ENCODE measurements at places on chromosomes 12 and 14. TPM values are rescaled to one million over a fixed set of nuclear protein-coding genes. Genes with fewer than 3 reads are reported as not detected.

The GLT8D2 gene
- polyA plus RNA-seq = 4.1 TPM

The CHURC1 gene
- 22.6 TPM for polyA plus RNA-seq

The DNAJC22 gene
- 4.0 TPM for polyA plus RNA-seq

The TSPAN19 gene
- polyA plus RNA-seq = 0.57 TPM

The GARIN6 gene
- polyA plus RNA-seq = not detected

The PHLDA1 gene
- polyA plus RNA-seq = 2.9 TPM

The OSBPL8 gene
- 7.0 TPM for polyA plus RNA-seq

- DNase-seq = no peak
Observed at GRCh38 chr14:66315098-66315497, 171.1 kb upstream of the CCDC196 start.

- no peak for DNase-seq
Observed at GRCh38 chr12:45584336-45584735, 145.2 kb upstream of the ARID2 start.

- DNase-seq = no peak
Observed at GRCh38 chr12:51216642-51217041, 1.2 kb downstream of the POU6F1 start.

DNA sequence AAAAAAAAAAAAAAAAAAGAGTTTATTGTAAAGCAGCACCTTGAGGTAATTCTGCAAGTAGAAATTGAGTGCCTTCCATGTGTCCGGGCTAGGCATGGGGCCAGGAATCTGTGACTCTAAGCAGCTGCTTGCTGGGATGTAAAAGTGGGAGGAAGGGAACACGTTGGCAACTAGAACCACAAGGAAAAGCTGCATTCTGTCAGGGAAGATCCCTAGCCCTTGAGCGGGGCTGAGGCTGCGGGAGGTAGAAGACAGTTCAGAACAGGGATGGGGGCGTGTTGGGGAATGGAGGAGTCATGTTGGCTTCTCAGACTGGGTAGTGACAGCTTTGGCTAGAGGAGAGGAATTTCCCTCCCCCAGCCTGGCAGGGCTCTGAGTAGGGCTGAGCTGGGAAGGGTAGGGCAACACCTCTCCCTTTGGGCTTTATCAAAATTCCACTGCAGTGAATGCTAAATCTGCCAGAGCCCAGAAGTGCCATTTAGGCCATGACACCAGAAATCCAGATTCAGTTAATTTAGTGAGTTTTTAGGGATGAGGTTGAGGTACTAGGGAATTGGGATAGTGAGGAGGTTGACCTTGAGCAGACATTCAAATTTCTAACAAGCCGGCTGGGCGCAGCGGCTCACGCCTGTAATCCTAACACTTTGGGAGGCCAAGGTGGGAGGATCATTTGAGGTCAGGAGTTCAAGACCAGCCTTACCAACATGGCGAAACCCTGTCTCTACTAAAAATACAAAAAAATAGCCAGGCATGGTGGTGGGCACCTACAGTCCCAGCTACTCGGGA is 3.4 kb upstream of the TRAFD1 start:
- peak; percentile 87 for DNase-seq

DNA sequence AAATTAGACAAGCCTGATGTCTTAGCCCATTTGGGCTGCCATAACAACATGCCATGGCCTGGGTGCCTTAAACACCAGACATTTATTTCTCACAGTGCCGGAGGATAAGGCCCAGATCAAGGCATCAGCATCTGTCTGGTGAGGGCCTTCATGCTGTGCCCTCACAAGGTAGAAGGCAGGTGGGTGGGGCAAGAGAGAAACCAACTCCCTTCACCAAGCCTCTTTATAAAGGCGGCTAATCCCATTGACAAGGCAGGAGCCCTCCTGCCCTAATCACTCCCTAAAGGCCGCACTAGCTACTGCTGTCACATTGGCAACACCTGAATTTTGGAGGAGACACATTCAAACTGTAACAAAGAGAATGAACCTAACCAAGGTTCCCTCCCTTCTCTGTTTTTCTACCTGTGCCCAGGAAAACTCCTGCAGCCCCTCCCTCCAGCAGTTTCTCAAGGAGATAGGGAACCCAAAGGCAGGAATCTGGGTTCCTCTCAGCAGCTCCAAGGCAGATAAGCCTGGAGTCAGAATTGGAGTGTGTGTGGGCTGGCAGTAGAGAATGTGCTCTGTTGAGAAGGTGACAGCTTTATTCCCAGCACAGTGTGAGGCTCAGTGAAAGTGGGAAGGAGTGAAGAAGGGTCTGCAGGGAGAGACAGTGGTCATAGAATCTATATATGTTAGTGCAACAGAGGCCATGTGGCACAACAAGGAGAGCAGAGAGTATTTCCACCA is 21.7 kb upstream of the GPATCH2L start:
- no peak for DNase-seq

DNA sequence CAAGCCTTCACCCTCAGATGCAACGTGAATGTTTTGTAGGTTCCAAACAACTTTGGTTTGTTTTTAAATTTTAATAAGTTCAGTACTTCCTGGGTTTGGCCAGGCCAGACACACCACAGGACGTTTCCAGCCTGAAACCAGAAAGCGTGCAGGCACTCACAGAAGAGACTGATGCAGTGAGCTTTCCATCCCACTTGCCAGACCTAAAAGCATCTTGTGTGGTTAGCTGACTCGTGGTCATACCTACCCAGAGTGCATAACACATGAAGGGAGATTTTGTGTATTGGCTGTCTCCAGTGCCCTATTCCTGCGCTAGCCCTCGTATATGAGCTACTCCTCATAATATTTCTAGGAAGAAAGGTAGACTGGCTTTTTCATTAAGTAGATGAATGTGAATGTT is 297.3 kb upstream of the FAR2 start:
- DNase-seq = no peak

- DNase-seq = no peak
Observed at GRCh38 chr12:2248901-2249381, 196.2 kb downstream of the CACNA1C start.

DNA sequence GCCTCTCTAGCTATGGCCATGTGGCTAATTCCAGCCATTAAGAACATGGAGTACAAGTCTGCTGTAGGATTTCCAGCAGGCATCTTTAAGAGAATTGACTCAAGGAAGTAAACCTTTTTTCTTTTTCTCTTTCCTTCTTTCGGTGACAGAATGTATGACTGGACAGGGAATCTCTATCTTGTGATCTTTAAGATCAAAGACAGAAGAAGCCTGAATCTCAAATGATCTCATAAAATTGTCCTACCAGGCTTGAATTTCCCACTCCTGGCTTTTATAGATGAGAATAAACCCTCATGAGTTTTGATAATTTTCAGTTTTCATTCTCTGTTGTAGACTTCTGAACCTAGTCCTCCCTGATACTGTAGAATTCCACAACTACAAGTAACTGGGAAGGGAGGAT is 11.4 kb downstream of the DUSP6 start:
- no peak for DNase-seq

DNA sequence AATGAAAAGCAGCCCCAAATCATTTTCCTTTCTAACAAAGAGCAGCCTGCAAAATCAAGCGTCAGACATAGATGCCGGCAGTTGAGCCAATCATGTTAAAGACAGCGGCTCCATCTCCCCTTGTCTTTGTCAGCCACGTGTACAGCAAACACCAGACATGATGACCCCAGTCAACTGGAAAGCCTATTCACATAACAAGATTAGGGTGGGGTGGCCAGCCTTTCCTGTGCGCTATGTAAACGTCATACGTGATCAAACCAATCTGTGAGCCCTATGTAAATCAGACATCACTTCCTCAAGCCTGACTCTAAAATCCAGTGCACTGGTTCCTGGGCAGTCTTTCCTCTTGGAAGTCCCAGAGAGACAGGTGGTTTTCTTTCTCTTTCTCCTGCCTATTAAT is 9.9 kb upstream of the FICD start:
- no peak for DNase-seq

- no peak for DNase-seq
Observed at GRCh38 chr14:74524076-74524811, 30.7 kb downstream of the ISCA2 start.

Measured in pancreas (tissue), 10 donors.